ENCODE measurements at places on chromosomes 6 and 20. TPM values are rescaled to one million over a fixed set of nuclear protein-coding genes. Genes with fewer than 3 reads are reported as not detected.

The CPNE5 gene
- 0.93 TPM for total RNA-seq

The CAP2 gene
- total RNA-seq: 28.5 TPM

The ZNF311 gene
- 0.82 TPM for total RNA-seq

The KCNG1 gene
- 0.35 TPM for total RNA-seq

The TRAPPC3L gene
- not detected for total RNA-seq

The GHRH gene
- not detected for total RNA-seq

The GLP1R gene
- total RNA-seq: 0.54 TPM

DNA sequence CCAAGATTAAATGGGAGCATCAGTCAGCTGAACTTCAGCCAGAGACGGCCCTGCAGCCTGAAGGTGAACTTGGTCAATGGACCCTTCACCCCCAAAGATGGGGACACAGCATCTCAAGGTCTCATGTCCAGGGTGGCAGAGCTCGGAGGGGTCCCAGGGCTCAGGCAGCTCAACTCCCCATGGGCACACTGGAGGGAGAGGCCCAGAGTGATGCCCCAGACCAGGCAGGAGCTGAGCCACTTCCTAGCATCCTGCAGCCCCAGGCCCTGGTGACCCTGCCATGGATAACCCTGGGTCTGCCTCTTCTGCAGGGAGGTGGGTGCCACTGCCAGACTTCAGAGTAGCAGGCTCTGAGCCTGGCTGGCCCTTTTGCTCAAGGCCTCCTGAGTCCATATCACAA lies 27.5 kb upstream of the EMILIN3 start:
- no peak for ATAC-seq

GRCh38 chr6:107340881-107341280 lies 118.5 kb downstream of the PDSS2 start:
- no peak for ATAC-seq

DNA sequence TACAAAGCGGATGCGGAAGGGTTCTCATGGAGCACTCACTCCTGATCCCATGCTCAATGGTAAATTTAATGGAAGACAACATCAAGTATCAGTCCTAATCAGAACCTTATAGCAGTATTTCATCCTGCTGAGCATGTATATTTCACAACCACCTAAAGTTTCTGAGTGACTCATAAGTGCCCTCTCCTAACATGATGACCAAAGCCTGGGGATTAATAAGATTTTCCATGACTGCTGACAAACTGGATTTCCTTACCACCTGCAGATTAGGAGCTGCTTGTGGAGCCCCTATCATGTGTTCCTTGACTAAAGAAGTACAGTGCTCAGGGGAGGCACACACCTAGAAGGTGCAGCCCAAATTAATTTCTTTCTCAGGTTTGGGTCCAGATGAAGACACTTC lies 112.8 kb downstream of the INSM1 start:
- ATAC-seq: no peak

DNA sequence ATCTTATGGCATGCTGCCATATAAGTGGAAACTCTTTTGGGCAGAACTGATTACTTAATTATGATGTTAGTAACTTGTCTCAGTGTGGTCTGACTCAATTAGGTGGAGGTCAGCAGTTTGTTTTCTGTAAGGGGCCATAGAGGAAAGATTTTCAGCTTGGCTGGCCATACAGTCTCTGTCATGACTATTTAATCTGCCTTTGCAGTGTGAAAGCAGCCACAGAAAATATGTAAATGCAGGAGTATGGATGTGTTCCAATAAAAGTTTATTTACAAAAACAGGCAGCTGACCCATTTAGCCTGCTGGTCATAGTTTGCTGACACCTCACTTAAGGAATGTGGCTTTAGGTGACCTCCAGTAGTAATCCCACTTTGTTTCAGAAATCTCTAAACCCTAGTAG lies 700.7 kb downstream of the EPM2A start:
- no peak for ATAC-seq

DNA sequence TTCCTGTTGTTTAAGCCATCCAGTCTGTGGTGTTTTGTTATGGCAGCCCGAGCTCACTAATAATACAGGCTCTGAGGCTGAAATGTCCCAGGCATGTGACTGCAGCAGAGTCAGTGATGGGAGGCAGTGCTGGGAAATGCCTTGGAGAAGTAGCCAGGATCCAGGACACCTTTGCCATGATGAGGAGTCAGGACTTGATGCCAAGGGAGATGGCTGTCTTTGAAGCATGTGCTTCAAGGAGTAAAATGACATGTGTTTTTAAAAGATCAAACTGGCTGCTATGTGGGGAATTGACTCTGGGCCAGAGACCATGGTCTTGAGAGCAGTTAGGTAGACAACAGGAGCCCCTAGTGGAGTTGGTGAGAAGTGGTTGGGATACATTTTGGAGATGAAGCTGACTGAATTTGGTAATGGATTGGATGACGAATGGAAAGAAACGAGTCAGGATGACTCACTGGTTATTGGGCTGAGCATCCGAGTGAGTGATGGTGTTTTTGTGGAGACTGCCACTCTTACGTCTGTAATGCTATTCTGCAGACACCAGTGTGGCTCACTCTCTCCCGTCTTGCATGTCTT lies 322.2 kb downstream of the PLCB1 start:
- peak; percentile 64 for ATAC-seq

DNA sequence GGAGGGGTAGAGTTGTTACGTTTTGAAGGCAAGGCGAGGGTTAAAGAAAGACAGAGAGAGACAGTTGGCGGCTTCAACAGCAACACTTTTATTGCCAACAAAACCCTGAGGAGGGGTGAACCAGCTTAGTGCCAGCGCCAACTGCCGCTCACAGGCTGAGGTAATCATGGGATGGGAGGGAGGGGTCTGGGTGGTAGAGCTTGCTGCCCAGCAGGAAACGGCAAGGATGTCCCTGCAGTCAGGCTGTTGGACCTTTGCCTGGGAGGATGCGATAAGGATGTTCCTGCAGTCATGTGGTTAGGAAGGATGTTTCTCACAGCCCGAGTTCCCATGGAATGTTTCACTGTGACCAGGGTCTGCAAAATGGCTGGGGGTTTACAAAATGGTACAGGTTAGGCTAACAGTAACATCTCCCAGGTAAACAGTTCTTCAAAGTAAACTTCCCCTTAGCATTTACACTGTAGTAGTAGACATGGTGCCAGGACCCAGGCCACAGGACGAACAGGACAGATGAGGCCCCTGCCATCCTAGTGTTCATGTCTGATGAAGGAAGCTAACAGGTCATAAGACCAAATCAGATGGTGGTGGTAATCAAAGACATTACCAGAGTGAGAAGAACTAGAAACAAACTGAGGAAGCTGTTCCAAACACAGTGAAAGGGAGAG lies 647.3 kb upstream of the DEFB115 start:
- no peak for ATAC-seq

- ATAC-seq: no peak
These were observed 77.3 kb downstream of the EDN1 start for GRCh38 chr6:12367412-12367811.
